GM12878 (cell line): ENCODE measurements at places on chromosomes 12 and 14. TPM values are rescaled to one million over a fixed set of nuclear protein-coding genes. Genes with fewer than 3 reads are reported as not detected.

GRCh38 chr12:67415473-67415872, 146.3 kb downstream of the CAND1 start:
- DNase-seq: no peak

DNA sequence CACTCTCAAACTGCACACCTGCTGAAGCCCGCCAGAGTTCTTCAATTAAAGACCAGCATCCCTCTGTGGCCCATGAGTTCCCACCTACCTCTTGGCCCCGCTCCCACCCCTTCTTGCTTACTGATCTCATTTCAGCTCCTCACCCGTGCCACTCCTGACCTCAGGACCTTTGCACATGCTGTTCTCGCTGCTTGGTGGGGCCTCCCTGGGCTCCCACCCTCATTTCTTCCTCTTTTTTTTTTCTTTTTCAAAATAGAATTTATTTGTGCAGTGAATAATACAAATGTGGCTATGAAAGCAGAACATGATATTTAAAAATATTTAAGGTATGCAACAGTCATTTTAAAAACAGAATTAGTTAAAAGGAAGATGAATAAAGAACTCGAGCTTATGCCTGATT, 8.5 kb upstream of the SERPINA9 start:
- no peak for DNase-seq

- no peak for DNase-seq
Measured at GRCh38 chr12:90398285-90398836, 556.6 kb downstream of the CCER1 start.

- no peak for DNase-seq
Measured at GRCh38 chr14:69505338-69506240, 21.1 kb downstream of the PLEKHD1 start.

DNA sequence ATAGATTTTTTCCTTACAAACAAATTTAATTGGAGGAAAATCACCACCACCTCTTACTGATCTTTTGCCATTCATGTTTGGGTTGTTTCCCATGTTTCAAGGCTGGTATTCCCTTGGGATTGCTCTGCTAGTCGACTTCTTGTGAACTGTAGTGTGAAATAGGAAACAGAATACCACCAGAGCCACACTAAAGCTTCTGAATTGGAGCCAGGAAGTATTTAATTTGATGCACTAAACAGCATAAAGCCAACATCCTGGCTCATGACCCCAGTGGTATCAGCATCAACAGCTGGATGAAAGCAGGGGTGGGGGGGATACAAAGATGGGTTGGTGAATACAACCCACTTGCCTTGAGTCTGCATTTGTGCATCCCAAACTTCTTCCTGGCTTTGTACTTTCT, 127.5 kb downstream of the TBC1D30 start:
- DNase-seq: no peak

GRCh38 chr14:57656853-57657252, 163.2 kb upstream of the CCDC198 start:
- DNase-seq: no peak

DNA sequence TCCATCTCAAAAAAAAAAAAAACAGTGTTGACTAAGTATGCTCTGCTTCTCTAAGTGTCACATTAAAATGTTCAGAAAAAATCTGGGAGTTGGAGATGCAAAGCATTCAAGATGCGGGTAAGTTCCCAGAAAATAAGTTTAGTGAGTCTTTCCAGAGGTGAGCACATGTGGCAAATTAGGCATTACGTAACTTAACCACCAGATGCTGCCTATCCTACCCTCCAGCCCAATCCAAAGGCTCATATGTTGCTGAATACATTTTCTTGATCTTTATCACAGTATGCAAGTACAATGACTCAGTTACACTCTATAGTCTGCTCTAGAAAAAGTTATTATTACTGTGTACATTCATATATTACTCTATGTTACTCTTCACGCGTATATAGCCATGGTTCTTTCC, 3.6 kb downstream of the SLC2A14 start:
- DNase-seq: no peak

DNA sequence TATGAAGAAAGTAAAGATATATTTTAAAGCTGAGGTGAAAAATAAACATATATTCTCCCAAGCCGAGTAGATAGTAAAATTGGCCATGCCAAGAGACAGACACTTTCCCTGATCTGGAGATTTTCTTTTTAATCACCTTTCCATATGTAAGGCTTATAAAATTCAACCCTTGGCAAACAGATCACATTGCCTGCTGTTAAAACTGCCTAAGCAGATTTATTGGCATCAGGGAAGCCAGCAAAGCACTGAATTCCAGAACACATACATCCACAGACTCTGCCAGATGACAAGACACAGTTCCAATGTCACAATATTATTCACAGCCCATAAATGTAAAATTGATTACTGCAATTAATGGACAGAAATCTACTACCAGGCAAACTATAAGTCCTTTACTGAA, 78.2 kb upstream of the GARIN2 start:
- no peak for DNase-seq

- DNase-seq: no peak
Measured at GRCh38 chr12:107045186-107045585, 48.2 kb downstream of the CRY1 start.

GRCh38 chr14:61549425-61549824, 145.9 kb upstream of the HIF1A start:
- DNase-seq: no peak

GRCh38 chr12:45987340-45987727, 3.0 kb downstream of the SCAF11 start:
- no peak for DNase-seq

DNA sequence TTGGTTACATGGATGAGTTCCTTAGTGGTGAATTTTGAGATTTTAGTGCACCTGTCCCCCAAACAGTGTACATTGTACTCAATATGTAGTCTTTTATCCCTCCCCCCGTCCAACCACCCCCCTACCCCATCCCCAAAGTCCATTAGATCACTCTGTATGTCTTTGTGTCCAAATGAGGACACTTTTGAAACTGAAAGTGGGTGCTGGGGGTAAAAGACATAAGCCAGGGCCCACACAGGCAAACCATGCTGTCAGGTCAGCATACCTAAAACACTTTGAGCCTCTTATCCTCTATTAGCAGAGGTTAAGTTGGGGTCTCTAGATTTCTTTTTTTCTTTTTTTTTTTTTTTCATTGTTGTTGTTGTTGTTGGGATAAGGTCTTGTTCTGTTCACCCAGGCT, 31.3 kb upstream of the KICS2 start:
- no peak for DNase-seq

GRCh38 chr12:12786351-12786705, 869 bp downstream of the APOLD1 start:
- no peak for DNase-seq

- DNase-seq: no peak
Measured at GRCh38 chr14:101113835-101114725, 210.6 kb upstream of the RTL1 start.

DNA sequence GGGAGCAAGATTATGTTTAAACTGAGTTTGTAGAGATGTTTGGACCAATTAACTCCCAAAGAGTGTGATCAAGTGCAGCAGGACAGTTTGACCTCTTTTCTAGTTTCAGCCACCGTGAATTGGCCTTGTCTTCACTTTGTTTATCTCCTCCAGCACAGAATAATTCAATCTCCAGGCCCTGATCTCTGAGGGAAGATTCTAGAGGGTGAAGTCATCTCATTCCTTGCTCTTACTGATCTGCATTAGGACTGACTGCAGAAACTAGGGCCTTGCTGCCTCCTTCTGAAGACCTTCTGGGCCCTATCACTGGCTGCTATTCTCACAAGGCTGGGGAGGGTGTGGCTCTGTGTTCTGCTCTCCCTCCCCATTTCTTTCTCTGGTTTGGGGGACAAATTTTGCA, 29.4 kb downstream of the C12orf75 start:
- no peak for DNase-seq

DNA sequence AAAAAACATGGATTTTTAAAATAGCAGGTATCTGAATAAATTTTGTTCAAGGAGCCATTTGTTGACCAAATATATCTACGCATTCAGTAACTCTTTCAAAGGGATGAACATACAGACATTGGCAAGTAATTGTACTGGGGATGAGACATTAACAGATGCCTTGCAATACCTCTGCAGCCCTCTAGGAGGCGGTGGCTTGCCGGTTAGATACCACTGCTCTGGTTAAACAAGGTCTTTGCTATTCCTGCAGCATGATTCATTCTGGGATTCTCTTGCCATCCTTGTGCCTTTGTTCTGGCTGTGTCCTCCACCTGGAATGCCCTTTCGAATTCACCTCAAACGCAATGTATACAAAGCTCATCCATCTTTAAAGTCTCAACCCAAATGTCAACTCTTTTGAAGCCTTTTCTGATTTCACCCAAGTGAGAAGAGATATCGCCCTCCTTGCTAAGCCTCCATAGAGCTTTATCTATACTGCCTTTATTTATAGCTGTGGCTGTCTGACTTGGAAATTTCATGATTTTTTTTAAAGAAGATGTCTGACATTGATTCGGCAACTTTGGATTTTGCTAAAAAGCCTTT, 131.0 kb upstream of the SRRM4 start:
- no peak for DNase-seq

DNA sequence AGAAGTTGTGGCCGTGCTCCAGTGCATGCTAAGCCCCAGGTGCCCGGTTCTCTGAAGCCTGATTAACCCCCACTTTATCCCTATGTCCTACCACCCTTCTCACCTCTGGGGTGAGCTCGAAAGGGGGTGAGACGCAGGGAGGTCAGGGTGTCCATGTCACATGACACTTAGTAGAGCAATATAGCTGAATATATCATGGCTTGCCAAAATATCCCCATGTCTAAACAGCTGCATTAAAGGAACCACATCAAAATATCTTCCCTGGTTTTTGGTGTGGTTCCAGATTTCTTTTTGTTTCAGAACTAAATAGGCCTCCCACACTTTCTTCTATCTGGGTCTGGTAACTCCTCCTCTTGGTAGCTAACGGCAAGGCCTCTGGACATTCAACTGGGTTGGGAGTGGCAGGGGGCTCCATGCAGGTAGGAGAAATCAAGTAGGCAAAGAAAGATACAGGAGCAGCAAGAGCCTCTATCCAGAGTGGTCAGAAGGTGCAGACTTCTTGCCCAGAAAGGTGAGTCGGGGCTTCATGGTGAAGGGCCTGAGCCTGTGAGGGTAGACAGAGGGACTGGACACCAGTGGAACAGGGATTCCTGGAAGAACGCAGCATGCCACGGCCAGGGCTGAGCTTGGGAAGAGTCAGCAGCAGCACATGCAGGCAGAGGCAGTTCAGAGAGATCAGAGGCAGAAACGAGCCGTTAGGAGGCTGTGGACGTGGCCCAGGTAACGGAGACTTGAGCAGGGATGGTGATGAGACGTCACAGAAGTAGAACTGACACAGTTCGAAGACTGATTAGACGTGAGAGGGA, 202.8 kb upstream of the DIO3 start:
- DNase-seq: no peak

GRCh38 chr12:16027002-16027401, 115.9 kb downstream of the DERA start:
- DNase-seq: no peak

GRCh38 chr14:75941030-75941429, 40.8 kb downstream of the TGFB3 start:
- no peak for DNase-seq

DNA sequence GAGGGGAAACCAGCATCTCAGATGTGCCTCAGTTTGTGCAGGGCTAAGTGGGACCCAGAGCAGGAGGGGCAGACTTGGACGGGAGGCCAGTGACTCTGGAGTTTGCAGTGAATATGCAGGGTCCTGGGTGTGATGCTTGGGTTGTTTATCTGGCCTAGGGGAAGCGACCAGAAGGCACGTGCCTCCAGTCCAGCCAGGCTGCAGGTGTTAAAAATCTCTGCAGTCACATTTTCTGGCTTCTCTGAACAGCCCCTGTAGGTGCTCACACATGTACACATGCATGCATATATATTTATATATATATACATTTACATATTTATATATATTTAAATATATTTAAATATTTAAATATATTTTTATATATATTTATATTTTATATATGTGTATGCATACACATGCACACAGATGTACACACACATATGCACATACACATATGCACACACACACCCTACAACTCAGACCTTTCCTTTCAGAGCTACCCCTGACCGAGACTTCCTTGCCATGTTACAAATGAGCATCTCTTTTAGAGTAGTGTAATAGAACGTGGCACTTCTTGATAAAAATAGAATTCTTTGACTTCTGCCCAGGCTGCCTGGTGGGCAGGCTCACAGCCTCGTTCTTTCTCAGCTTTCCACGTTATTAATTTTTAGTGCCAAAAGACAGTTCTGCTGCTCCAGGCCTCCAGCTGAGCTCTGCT, 26.8 kb upstream of the TCL1B start:
- DNase-seq: no peak

GRCh38 chr12:51746416-51746815, 102.1 kb downstream of the FIGNL2 start:
- no peak for DNase-seq

GRCh38 chr14:80350707-80351106, 139.4 kb upstream of the DIO2 start:
- no peak for DNase-seq

DNA sequence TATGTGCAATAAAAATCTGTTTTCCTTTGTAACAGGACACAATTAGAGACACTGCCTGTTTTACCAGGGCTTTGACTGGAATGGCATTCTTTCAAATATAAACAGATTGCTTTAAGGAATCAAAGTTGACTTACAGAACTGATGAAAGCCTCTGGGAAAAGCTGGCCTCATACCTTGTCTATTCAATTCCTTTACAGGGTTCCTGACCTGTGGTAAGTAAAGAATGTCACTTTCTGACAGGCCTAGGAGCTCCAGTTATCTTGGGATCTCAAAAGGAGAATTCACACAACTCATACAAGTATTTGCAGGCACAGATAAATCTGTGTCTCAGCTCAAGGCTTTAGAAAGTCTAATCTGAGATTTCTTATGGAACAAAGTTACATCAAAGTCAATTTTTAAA, 88.4 kb downstream of the BCAT1 start:
- DNase-seq: no peak

- no peak for DNase-seq
Measured at GRCh38 chr12:95784915-95785314, 5.6 kb downstream of the NTN4 start.

DNA sequence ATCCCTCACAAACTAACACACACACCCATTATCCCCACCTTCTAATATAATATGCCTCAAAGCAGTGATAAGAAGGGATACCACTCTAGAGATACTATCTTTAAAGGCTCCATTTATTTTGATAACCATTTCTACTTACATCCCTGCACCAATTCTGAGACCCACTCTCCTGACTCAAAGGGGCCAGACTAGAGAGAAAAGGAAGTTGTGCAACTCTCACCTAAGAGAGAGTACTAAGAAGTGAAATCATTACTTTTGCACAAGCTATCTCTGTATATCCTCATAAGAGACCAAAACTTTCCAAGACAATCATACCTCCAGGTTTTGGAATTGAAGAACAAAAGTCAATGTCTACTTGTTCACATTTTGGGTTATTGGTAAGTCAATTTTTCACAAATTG, 45.4 kb upstream of the USP15 start:
- no peak for DNase-seq

FGF6 gene
- not detected in 2 replicates for total RNA-seq

MYF5 gene
- not detected in 2 replicates for total RNA-seq

TOMM20L gene
- total RNA-seq: not detected in 2 replicates

KLRC1 gene
- not detected in 2 replicates for total RNA-seq

PRB2 gene
- total RNA-seq: not detected in 2 replicates

PMCH gene
- not detected in 2 replicates for total RNA-seq

DPPA3 gene
- not detected in 2 replicates for total RNA-seq

POLE gene
- total RNA-seq: 86.8 and 103 TPM in 2 replicates

MOK gene
- 0.92 and 1.7 TPM in 2 replicates for total RNA-seq

KCNC2 gene
- not detected in 2 replicates for total RNA-seq

ZDHHC22 gene
- not detected in 2 replicates for total RNA-seq

RNASE7 gene
- not detected in 2 replicates for total RNA-seq

WASHC4 gene
- 29.4 and 31.1 TPM in 2 replicates for total RNA-seq

SLC2A3 gene
- 19.7 and 22.4 TPM in 2 replicates for total RNA-seq
